ENCODE measurements at places on chromosomes 2 and 18.

GRCh38 chr2:118698564-118698963, 148.9 kb downstream of the EN1 start:
- DNase-seq = no peak

GRCh38 chr2:119062179-119062578, 96.4 kb downstream of the C1QL2 start:
- no peak for DNase-seq

GRCh38 chr2:6933911-6934310, 16.7 kb downstream of the RNF144A start:
- no peak for DNase-seq

DNA sequence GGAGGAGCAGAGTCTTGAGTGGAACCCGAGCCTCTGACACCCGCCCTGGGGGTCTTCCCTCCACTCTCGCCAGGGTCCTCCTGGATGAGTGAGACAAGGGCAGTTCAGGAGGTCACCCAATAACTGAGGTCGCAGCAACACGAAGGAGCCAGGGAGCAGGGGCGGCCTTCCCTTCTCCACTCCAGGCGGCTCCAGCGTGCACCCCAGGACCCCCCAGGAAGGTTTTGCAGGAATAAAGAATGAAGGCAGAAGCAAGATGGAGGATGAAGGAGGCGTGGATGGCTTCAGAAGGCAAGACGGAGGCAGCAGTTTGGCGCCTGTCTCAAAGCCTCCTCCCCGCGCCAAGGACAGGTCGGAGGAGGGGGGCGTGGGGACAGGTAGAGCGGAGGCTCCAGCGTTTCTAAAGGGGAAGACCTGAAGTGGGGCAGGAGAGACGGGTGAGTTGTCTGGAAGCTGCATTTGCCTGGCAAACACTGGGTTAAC, 579 bp upstream of the ITM2C start:
- DNase-seq = no peak

- DNase-seq = no peak
These were observed 29.5 kb upstream of the SMAD7 start for GRCh38 chr18:48979944-48980890.

DNA sequence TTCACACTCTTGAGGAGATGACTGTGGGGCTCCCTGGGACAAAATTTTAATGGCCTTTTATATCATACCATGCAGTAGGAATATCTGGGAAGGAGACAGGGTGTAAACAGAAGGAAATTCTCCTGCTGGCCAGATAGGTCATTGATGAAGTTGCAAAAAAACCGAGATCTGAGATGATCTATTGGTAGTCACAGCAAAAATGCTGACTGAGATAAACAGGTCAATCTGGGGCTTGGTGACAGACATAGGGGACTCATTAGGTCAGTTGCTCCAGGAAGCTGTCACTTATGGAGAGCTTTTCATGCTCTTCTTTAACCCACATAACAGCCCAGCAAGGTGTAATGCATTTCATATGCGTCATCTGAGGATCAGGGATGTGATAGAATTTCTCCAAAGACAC, 2.6 kb upstream of the IL36A start:
- no peak for DNase-seq

DNA sequence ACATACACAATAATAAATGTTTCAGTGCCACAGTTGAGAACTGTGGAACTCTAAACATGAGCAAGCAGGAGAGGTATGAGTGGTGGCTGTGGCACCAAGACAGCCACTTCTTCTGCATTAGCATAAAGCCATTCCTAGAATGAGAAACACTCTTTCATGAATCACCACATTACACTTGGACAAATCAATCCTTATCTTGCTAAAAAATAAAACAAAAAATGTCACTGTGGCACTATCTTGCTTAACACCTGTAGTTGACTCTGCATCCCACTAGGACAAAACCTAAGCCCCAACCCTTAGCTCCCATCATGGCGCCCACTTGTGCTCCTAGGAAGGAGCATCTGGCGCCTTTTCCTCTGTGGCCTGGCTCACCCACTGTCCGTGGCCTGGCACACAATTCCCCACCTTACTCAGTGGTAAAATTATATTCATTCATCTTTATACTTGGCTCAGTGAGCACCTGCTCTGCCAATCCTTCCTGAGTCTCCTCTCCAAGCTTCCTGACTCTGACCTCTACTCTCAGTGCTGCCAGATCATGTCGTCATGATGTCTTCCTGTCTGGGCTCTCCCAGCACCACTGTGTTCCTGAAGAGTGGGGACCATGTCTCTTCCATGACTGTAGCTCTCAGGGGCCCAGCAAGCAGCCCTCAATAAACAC, 272.9 kb downstream of the LNPK start:
- DNase-seq = no peak

DNA sequence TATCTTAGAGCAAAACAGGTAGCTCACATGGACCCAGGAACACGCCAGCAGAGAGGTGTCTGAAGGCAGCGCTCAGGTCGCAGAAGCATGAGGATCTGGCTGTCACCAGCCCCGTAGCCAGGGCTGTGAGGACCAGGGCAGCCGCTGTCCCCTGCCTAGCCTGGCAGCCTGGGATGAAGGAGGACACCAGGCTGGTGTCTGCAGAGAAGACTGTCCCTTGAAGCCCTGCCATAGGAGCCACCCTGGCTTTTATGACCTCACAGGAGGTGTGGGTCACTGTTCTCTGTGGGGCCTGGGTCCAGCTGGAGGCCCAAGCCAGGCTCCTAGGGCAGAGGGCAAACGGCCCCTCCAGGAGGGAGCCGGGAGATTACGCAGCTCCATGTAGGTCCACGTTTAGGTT, at the start of gene SPATA3:
TSS of gene SPATA3 (plus strand) at position 301 of the 400 bp plus-strand sequence. CDS start 113 bp downstream, outside the sequence.
- no peak for DNase-seq

- DNase-seq = no peak
These were observed 17.8 kb downstream of the TRAK2 start for GRCh38 chr2:201433394-201433995.

DNA sequence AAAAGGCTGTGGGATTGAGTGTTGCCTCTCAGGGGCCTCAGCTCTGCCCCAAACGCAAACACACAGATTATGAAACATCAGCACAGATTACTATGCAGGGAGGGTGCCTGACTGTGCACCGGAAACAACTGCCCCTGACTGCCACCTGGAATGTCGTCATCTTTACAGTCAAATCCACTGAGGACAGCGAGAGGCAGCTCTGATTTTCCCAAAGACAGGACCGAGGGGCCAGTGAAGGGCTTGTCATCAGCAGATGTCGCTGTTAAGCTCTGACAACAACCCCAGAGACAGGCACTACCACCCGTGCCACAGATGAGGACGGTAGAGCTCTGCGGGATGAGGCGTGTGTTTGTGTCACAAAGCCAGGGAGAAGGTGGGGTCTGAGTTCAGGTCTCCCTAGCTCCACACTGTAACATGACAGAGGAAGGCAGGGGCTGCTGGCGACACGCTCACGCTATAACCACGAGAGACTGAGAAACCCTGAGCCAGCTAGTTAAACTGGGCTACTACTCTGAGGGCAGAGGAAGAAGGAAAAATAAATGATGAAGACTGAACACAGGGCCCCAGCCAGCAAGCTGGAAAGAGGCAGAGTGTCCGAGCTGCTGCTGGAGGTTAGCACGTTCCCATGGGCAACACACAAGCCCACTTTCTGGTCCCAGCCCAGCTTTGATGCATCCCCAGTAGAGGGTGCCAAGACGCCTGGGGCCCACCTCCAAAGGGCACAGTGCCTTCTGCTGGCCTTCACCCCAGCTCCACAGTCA, 47.0 kb downstream of the PARD6G start:
- DNase-seq = no peak

GRCh38 chr2:45776160-45776955, 124.9 kb downstream of the PRKCE start:
- DNase-seq = no peak

- no peak for DNase-seq
These were observed 38.3 kb downstream of the MRPL33 start for GRCh38 chr2:27809761-27810241.

DNA sequence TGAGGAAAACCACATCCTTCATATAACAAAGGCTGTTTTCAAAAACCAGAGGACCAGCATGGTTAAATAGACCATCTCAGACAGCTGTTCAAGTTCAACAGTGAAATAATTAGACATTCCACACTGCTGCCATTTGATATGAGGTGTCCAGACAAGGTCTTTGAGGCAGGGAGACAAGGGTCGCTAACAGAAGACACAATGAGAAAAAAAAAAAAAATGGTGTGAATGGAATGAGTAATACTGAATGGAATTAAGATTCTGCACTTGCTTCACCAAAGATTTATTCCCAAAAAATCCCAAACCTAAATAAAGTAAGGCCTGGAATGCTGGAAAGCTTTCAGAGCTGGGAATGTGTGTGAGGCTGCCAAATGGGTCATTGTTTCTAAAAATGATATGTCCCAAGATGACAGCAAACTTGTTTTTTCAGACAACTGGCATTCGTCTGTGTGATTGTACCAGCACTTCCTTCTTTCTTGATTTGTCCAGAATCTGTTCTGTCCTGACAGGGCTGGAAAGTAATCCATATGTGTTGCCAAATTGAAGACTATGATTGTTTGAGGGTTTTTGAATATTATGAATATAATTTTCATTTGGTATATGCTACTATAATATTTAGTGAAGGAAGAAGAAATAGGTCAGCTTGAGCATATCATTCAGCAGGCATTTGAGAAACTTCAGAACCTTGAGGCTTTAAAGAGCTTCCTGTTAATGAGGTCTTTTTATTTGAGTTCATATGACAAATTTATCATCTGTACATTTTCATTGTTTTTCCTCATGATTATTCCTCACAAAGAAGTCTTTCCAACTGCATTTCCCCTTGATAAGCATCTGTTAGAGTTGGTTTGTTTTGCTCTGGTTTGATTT, 85.2 kb upstream of the ITGA4 start:
- peak; percentile 3 for DNase-seq

DNA sequence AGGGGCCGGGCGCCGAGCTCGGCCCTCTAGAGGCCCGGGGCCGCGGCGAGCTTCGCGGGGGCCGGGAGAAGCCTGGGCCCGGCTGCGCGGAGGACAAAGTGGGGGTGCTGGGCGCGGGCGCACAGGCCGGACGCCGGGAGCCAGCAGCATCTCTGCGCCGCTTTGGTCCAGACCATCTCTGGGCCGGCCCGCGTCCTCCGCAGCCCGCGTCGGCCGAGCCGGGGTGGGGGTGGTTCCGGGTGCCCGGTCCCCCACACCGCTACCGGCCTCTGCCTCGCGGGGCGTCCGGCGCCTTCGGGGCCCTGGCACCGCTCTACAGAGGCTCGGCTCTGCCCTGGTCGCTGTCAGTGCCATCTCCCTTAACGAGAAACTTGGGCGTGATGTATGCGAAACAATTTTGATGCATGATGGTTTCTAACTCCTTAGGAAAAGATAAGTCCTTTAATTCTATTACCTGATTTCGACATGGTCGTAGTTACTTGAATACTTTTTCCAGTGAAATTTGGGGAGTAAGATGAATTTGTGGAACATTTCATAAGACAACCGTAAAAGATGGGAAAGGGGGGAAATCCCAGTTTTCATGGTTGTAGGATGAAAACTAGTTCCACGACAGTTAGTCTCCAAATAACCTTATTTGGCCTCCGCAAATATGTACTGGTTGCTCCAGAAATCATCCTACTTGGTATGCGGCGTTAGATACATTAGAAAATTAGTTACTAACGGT, 562 bp downstream of the TWSG1 start:
- peak; percentile 32 for DNase-seq

GRCh38 chr2:168034616-168035015, 212.8 kb downstream of the STK39 start:
- DNase-seq = no peak

- no peak for DNase-seq
These were observed 13.6 kb downstream of the METAP1D start for GRCh38 chr2:172013396-172013795.

DNA sequence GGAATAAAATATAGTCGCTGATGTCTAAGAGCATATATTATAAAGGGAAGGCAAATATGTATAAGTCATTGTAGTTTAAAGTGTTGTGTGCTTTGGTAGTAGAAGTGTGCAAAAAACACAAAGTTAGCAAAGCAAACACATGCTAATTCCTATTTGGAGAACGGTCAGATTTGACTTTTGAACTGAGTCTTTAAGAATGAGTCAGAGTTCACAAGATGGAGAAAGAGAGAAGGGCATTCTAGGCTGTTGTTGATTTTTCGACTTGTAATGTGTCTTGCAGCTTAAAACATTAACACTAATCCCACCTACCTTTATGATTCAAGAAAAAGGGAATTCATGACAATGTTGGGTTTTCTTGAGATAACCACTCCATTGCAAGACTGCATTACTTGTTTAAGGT, 98.1 kb downstream of the CRIM1 start:
- DNase-seq = no peak

- no peak for DNase-seq
These were observed 11.3 kb downstream of the MEIS1 start for GRCh38 chr2:66445925-66446871.

- peak; percentile 66 for DNase-seq
These were observed 8.7 kb downstream of the TET3 start for GRCh38 chr2:73993376-73993775.

DNA sequence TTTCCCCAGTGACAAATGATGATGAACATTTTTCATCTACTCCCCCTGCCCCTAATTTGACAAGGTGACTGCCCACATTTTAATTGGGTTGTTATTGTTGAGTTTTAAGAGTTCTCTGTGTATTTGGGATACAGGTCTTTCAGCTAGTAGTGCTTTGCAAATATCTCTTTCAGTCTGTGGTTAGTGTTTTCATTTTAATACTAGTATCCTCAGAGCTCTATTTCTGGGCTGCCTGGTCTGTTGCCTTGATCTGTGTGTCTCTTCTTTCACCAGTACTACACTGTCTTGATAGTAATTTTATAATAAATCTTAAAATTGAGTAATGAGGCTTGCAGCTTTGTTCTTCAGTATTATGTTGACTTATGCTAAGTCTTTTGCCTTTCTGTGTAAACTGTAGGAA, 19.7 kb downstream of the EIF5B start:
- no peak for DNase-seq

DNA sequence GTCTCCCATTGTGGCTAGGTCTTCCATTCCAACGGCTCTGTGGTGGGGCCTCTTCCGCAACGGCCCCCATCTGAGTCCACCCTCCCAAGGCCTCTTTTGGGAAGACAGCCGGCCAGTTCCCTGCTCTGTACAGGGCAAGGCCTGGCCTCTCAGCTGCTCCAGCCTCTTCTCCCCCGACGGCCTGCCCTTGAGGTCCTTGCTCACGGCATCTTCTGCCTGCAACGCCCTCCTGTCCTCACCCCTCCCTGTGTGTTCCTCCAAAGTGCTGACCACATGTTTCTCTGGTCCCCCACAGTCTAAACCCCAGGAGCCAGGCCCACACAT, 16.0 kb downstream of the HS6ST1 start:
- DNase-seq = no peak

- DNase-seq = peak; percentile 14
These were observed 49.2 kb upstream of the NXPH2 start for GRCh38 chr2:138829326-138829919.

Measured in HTR-8/SVneo (cell line).